Thoracic aorta (tissue), 2 donors: ENCODE measurements at places on chromosomes 4 and X.
A peak's percentile ranks its signal among the peaks of the same experiment; 100 is the strongest.

GRCh38 chrX:45592101-45592500 is 391.4 kb upstream of the DIPK2B start:
- no peak for DNase-seq

GRCh38 chr4:102392033-102392744 is 46.9 kb upstream of the SLC39A8 start:
- no peak for DNase-seq

GRCh38 chr4:40256329-40256728 is 59.5 kb downstream of the RHOH start:
- no peak for DNase-seq

DNA sequence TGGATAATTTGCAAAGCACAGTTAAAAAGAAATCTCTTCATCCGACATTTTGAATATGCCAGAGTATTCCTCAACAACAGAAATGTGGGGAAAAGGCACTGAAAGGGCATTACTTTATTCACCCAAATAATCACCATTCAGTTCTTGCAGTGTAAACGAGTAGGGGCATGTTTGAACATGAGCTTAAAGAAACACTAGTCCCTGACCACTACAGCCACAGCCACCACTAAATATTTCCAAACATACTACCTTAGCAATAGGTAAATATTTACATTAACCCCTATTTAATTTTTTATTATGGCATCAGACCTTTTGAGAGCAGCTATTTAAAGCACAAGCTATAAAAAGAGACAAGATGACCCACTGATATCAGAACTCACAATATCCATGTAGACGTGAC is 27.6 kb downstream of the MCF2 start:
- no peak for DNase-seq

DNA sequence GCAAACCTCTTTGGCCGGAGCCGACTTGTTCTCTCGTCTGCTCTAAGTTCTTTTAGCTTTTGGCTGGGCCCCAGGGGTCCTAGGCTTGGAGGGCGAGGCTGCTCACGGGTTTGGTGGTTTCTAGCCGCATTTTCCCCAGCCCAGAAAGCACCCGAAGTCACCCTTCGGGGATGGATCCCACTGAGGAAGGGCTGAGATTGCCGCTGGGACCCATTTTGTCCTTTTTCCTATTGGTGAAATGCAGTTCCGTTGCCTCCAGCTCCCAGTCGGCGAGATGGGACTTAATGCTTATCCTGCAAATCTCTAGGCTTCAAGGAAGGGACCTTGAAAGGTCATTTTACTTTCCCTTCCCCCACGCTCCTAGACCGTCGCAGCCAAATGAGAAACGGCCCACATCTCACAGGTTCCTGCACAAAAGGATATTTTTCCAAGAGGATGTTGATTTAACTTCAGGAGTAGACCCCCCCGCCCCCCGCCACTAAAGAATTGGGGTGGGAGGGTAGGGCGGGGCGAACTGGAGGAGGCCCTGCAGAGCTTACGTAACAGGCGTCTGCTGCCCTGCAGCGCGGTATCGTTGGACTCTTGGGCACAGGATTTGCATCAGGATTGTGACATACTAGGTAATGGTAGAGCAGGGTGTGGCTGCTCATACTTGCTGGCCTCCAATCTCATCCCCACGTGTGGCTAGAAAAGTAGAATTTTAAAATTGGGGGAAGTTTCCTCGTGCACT is 564 bp downstream of the PGK1 start:
- DNase-seq = no peak

- DNase-seq = no peak
These were observed 772.0 kb downstream of the TECRL start for GRCh38 chr4:63637270-63637669.

GRCh38 chrX:54182864-54183613 is at the start of gene FAM120C:
Gene FAM120C, minus strand, starts transcription at chrX:54183254. Its CDS starts 56 bp downstream, at chrX:54183198.
- peak; percentile 2 for DNase-seq

DNA sequence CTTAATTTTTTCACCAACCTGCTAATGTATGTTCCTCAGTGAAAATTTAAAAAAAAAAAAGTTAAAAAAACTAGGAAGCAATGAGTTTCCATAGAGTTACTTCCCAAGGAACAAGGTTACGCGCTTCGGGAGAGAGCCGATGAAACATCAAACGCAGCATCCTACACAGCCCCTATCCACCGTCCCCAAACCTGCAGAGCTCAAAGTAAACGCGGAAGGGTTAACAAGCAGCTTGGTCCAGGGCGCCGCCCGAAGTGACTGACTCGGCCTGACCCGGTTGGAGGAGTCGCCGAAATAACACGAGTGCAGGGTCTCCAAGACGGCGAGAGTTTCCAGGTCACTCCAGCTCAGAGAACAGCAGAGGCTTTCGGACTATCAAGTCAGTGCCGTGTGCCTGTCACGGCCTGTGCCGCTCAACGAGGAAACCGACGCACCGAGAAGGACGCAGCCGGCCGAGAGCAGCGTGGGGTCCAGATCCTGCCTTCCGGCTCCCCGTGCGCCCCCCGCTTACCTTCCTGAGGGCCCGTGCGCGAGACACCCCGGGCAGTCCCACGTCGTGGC is 512 bp downstream of the NOP14 start:
- DNase-seq = no peak

DNA sequence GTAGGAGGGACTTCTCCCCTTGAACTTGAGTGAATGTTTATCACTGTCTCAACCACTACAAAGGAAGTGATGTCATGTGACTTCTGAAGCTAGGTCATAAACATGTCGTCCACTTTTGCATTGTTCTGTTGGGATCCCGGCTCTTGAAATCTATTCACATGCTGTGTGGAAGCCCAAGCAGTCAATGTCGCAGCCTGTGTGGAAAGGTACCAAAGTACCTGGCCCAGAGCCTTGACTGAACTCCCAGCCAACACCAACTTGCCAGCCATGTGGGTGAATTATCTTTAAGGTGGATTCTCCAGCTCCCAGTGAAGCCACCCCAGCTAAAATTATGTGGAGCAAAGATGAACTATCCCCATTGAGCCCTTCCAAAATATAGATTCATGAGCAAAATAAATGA is 85.0 kb upstream of the USP38 start:
- DNase-seq = no peak

- DNase-seq = no peak
These were observed 129.1 kb downstream of the HMX1 start for GRCh38 chr4:8742546-8742945.

- DNase-seq = no peak
These were observed 548.9 kb downstream of the ARAP2 start for GRCh38 chr4:35695421-35695820.
